ENCODE measurements at places on chromosomes 4 and X.

- DNase-seq: no peak
Observed at GRCh38 chr4:27428661-27429060, 568.0 kb downstream of the STIM2 start.

DNA sequence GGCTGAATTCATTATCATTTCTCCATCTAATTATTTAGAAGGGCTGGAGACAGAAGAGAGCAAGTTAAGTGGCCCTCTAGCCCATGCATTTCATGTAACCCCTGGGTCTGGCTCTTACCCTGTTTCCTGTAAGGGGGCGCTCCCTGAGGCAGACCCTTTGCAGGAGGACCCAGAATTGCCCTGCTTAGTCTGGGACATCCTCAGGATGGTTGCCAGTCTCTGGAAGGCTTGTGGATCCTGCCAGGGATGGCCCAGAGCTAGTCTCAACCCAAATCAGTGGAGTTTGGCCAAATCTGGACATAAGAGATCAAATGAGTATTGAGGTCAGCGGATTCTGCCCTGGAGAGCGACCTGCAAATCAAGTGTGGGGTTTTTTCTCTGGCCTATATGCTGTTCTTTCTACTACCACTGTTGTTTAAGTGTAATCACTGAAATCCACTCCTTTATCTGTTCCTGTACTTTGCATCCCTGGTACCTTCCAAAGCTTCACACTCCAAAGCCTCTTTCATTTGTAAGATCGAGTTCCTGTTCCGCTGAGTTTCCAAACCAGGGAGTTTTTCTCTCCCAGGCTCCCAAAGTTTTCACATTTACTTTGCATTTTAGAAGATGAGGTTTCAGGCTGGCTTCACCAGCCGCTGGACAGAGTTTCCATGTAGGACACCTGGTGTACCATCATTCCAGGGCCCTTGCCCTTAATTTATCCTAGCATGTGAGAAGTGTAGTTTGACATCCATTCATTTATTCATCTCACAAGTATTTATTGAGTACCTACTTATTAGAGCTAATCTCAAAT is 6.3 kb downstream of the KLF3 start:
- no peak for DNase-seq

- DNase-seq: no peak
Observed at GRCh38 chr4:145626623-145626982, 7.4 kb downstream of the MMAA start.

DNA sequence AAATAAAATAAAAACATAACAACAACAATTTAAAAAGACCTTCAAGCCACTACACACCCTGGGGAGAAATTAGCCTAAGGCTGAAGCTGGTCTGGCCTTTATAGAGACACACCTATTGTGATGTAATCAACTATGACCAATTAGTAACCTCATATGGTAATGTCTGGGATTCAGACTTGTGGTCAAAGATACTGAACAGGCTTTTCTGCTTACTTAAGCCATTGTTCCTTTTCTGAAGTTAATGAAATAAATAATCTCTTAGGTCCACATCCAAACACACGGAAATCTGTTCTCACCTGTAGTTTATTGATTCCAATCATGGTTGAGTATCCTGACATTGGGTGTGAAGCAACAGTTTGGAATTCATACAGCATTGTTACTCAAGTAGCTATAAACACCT is 152.5 kb downstream of the PLS3 start:
- DNase-seq: no peak
